Foreskin keratinocyte (primary cell): ENCODE measurements at places on chromosomes 2 and 18. TPM values are rescaled to one million over a fixed set of nuclear protein-coding genes. Genes with fewer than 3 reads are reported as not detected.

- no peak for DNase-seq
Measured at GRCh38 chr2:56099963-56100362, 83.8 kb upstream of the CCDC85A start.

- no peak for DNase-seq
Measured at GRCh38 chr2:212914392-212914791, 237.0 kb downstream of the IKZF2 start.

DNA sequence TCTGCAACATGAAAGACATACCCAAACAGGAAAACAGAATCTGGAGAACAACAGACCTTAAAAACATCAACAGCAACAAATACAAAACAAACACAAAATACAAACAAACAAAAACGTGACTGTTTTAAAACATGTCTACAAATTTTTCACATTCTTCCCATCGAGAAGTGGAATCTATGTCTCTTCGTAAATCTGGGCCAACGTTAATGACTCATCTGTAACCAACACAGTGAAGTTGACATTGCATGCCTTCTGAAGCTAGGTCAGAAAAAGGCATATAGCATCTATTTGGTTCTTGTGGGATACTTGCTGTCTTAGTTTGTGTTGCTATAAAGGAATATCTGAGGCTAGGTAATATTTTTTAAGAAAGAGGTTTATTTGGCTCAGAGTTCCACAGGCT, 269.0 kb upstream of the FBXO11 start:
- peak; percentile 49 for DNase-seq

DNA sequence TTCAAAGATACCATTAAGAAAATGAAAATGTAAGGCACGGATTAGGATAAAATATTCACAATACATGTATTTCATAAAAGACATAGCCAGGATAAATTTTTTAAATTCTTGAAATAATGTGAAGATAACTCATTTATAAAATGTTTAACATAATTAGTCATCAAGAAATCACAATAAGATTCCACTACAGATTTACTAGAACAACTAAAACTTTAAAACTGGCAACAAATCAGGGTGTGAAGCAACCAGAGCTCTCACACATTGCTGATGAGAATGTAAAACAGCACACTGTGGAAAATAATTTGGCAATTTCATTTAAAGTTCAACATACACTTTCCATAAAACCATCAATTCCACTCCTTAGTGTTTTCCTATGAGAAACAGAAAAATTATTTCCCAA, 89.6 kb upstream of the UBE2E3 start:
- no peak for DNase-seq

DNA sequence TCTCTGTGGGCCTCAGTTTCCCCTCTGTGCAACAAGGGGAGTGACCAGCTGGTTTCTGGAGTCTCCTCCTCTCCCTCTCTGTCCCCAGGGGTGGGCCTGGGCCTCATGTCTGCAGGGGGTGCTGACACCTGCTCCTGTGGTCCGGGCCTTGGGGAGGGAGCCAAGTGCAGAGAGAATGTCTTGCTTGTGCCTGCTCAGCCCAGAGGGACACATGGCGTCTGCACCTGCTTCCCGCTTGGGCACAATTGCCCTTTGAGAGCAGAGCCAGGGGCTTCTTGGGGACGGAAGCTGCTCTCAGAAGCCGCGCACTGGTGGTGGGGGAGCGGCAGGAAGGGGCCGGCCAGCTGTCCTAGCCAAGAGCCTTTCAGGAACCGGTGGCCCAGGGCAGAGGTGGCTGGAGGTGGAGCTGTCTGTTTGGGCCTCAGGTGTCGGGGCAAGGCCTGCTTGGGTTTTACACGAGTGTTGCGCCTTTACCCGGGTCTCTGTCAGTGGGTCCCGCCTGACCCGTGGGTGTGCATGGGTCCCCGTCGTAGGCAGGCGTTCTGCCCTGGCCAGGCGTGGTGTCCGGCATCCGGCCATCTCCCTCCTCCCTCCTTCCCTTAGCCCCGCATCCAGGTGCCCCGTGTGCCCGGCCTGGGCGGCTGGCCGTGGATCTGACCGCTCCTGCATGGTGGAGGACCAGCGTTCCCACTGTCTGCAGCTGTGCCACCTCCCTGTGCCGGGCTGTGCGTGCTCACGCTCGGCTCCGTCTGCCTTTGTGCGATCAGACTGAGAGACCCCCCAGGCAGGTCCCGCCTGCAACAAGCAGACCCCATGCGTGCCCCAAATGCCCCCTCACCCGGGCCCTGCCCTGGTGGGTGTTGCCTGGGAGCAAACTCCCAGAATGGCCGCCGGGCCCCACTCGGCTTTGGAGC, 4.0 kb downstream of the NEU4 start:
- DNase-seq, result no peak

Gene CYTIP
- not detected in 2 replicates for total RNA-seq
